Muscle of arm (tissue), 14 donors: ENCODE measurements at places on chromosomes 11 and 22. TPM values are rescaled to one million over a fixed set of nuclear protein-coding genes. Genes with fewer than 3 reads are reported as not detected.

PDXP gene
- 17.3 TPM for polyA plus RNA-seq

HEPHL1 gene
- polyA plus RNA-seq = 0.04 TPM

SMC1B gene
- polyA plus RNA-seq = not detected

RIMBP3B gene
- 0.13 TPM for polyA plus RNA-seq

NRXN2 gene
- polyA plus RNA-seq = not detected
